ENCODE measurements at places on chromosomes 3 and 15.

DNA sequence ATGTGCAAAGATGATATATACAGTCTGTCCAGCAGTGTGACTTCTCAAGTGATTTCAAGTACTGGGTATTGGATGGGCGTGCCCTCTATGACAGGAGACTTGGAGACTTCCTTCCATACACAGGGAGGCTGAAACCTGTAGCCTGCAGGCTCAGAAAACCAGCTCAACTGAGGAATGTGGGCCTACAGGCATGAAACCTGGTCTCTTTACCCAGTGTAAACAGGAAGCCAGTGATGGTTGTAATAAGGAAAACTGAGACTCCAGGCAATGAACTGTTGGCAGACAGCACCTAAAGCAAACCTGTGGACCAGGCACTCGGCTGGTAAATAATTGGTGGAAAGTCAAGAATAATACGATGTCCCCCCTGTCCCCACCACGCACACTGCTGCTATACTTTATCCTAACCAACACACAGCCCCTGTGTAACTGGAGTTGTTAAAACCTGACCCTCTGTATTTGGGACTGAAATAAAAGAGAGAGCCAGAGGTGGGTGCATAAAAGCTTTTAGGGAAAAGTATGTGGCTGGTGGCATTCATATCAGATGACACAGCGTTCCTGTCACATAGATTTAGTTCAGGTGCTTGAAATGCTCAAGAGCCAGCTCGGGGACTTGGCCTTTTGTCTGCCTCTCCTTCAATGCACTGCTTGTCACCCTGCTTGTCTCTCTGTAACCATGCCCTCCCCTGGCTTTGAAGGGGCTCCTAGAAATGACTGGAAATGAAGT lies 144.7 kb downstream of the TPRG1 start:
- DNase-seq, result no peak

DNA sequence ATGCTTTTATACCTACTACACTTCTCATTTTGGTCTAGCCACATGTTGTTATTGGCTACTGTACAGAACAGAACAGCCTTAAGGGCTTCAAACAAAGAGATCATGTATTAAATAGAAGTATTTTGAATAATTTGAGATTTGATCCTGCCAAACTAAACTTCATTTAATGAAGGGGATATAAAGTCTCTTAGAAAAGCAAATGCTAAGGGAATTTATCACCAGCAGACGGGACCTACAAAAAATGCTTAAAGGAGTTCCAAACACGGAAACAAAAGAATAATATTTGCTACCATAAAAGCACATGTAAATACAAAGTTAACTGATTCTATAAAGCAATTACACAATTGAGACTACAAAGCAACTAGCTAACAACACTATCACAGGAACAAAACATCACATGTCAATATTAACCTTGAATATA lies 23.6 kb upstream of the FMN1 start:
- DNase-seq, result no peak

DNA sequence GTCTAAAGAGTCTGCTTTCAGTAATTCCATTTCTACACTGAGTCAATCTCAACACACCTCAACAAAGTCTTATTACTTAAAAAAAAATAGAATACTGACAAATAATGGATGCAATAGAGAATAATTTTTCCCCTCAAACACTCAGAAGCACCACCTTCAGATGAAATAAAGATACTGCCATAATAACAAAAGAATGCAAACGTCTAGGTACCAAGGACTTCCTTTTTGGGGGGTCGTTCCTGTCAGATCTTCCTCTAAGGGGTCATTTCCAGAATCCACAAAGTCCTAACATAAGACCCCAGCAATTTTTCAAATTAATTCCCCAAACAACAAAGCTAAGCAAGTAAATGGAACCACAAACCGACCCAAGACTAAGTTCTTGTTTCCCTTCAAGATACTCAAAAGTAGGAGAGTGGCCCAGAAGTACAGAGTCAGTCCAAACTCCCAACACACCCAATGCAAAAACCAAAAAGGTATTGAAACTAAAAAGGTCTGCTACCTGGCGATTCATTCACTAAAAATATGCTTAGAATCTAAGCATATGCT lies 1.3 kb downstream of the RYK start:
- DNase-seq, result no peak

- DNase-seq, result no peak
Measured at GRCh38 chr15:77546050-77546501, 86.6 kb downstream of the LINGO1 start.

- no peak for DNase-seq
Measured at GRCh38 chr15:65936282-65936681, 67.0 kb downstream of the RAB11A start.

DNA sequence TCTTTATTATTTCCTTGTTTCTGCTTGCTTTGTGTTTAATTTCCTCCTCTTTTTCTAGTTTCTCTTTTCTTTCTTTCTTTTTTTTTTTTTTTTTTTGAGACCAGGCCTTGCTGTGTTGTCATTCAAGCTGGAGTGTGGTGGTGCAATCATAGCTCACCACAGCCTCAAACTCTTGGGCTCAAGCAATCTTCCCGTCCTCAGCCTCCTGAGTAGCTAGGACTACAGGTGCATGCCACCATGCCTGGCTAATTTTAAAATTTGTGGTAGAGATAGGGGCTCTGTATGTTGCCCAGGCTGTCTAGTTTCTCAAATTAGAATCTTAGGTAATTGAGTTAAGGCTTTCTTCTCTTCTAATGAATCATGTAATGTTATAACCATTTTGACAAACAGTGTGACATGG lies 22.4 kb downstream of the SLMAP start:
- DNase-seq, result no peak

- DNase-seq, result no peak
Measured at GRCh38 chr3:135069406-135069805, 274.3 kb downstream of the EPHB1 start.

- no peak for DNase-seq
Measured at GRCh38 chr15:81889485-81889881, 156.3 kb downstream of the MEX3B start.

GRCh38 chr3:52195823-52196331 lies 2.1 kb upstream of the ALAS1 start:
- DNase-seq, result no peak

DNA sequence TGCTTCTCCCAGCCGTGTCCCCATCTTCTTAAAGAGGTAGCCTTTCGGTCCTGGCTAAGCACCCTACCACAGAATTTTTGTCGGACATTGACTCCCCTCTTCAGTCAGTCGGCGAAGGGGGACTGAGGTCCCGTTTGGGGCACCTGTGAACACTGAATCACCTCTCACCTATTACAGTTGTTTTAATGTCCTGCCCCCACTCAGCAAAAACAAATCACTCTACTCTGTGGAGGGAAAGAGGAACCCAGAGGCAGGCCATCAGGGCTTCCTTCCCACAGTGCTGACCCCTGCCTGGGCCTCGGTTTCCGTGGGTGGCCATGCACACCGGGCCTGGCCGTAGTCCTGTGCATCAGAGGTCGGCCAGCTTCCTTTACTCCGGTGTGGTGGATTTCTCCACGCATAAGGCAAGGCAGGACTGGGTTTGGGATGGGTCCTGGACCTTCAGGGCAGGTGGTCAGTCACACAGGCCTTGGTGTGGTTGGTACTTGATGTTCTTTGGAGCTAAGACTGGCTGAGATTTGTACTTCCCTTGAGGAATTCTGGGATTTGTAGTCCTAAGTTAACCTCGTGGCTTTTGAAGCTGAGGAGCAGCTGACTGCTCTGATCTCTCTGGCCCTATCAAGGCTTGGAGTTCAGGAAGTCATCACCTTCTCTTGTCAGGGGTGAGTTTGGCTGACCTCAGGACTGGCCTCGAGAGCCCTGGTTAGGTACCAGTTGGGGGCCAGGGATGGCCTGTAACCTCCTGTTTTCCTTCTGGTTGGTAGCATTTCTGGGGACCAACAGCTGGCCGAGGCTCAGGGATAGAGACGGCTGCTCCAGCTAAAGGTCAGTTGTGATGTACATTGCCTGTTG lies 627 bp upstream of the FAM131A start:
- no peak for DNase-seq
